Cardiac septum (tissue), 1 donor: ENCODE measurements at places on chromosomes 2 and 18.

DNA sequence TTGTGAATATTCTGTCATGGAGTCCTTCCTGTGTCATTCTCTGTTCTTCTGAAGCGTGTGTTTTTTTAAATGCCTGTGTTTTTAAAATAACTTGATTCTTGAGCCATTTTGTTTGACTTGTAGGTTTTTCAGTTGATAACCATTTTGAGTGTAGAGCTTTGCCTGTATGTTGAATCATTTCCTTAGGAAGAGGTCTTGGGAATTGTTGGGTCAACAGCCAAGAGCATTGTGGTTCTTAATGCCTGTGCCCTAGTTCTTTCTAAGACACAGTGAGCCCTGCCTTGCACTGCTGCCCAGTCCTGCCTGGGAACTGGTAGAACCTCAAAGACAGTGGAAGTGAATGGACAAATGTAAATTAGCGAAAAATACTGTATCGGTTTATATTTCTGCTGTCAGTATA, 25.9 kb downstream of the RAB12 start:
- no peak for DNase-seq

GRCh38 chr2:169741-170140, 94.1 kb downstream of the SH3YL1 start:
- no peak for DNase-seq

DNA sequence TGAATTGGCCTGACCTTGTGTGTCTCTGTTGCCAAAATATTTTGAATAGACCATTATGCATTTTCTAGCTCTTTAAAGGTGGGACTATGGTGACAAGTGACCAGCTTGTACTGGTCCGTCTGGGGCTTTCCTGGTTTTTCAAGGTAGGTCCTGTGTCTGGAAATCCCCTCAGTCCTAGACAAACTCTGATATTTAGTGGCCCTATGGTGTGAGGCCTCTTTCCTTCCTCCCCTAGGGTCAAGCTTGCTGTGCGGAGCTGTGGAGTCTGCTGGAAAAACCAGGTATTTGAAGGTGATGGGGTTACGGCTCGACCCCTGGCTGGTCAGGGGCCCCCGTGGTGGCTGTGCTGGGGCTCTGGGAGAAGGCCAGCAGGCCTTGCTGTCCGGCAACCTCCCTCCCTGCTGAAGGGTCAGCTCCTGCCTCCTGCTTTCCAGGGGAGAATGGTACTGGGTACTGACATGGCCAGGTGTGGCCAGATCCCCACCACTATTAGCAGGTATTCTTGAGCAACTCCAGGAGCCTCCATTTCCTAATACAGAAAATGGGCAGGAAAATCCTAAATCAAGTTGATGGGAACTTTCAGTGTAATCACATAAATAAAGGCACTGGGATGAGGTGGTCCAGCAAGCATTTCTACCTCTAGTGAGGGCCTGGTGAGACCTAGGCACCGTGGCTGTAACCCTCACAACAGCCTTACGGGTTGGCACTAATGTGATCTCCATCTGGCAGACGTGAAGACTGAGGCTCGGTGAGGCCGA, 86.2 kb upstream of the HS6ST1 start:
- DNase-seq, result peak; percentile 15

DNA sequence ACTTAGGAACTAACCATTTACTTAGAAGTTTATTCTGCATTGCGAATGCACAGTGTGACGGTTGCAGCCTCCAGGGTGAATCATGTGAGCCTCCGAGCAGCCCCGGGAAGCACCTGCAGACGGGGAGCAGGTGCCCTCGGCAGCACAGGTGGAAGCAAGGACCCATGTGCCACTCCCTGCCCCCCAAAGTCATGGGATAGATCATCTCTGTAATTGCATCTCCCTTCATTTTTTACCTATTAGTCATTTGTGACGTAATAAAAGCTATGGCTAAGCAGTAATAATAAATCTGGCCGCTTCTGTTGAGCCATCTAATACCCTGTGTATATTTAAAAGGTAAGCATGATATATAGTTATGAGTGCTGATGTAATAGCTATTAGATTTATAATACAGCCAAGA, 97.2 kb downstream of the PTGR3 start:
- no peak for DNase-seq

- DNase-seq, result no peak
Measured at GRCh38 chr2:51782921-51783765, 751.2 kb upstream of the NRXN1 start.
